ENCODE measurements at places on chromosomes 16 and 17. TPM values are rescaled to one million over a fixed set of nuclear protein-coding genes. Genes with fewer than 3 reads are reported as not detected.
A peak's percentile ranks its signal among the peaks of the same experiment; 100 is the strongest.

GRCh38 chr17:69466451-69466850, 52.0 kb downstream of the MAP2K6 start:
- H3K4me3 ChIP-seq = no peak overlapping the region
- H3K27me3 ChIP-seq = no peaks in the 10 kb centered on the region
- no peak overlapping the region for H3K27ac ChIP-seq

- peak overlapping the region; percentile 67 for H3K27ac ChIP-seq
- H3K27me3 ChIP-seq = no peaks in the 10 kb centered on the region
- H3K4me3 ChIP-seq = no peak overlapping the region
- no peak for DNase-seq
Observed at GRCh38 chr17:43030137-43030767, 5.2 kb downstream of the RND2 start.

DNA sequence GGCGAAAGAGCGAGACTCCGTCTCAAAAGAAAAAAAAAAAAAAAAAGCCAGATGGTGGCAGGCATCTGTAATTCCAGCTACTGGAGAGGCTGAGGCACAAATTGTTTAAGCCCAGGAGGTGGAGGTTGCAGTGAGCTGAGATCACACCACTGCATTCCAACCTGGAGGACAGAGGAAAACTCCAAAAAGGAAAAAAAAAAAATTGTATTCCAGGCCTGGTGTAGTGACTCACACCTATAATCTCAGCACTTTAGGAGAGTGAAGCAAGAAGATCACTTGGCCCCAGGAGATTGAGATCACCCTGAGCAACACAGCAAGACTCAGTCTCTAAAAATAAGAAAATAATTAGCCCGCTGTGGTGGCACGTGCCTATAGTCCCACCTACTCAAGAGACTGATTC, 20.1 kb downstream of the HBQ1 start:
- H3K36me3 ChIP-seq = peaks cover 99% of the 10 kb centered on the region
- no peak overlapping the region for H3K27ac ChIP-seq
- no peaks in the 10 kb centered on the region for H3K4me1 ChIP-seq
- H3K4me3 ChIP-seq = no peak overlapping the region

- DNase-seq = no peak
- H3K27ac ChIP-seq = no peak overlapping the region
- no peaks in the 10 kb centered on the region for H3K27me3 ChIP-seq
- H3K4me1 ChIP-seq = peaks cover 11% of the 10 kb centered on the region
- no peak overlapping the region for H3K4me3 ChIP-seq
- H3K36me3 ChIP-seq = no peaks in the 10 kb centered on the region
Observed at GRCh38 chr17:9110501-9110900, 89.2 kb downstream of the NTN1 start.

GRCh38 chr17:50101346-50102163, 6.4 kb downstream of the PDK2 start:
- peaks cover 68% of the 10 kb centered on the region for H3K4me1 ChIP-seq
- peaks cover 62% of the 10 kb centered on the region for H3K36me3 ChIP-seq
- H3K27me3 ChIP-seq = no peaks in the 10 kb centered on the region
- H3K27ac ChIP-seq = peak overlapping the region; percentile 97

The CCL16 gene
- total RNA-seq = not detected

GRCh38 chr16:54506214-54506580, 219.6 kb upstream of the IRX3 start:
- no peak for DNase-seq
- no peaks in the 10 kb centered on the region for H3K36me3 ChIP-seq
- H3K4me1 ChIP-seq = peaks cover 69% of the 10 kb centered on the region
- peak overlapping the region; percentile 22 for H3K4me3 ChIP-seq
- H3K27me3 ChIP-seq = no peaks in the 10 kb centered on the region

The CIITA gene
- 9.4 TPM for total RNA-seq

- no peak overlapping the region for H3K27ac ChIP-seq
- peaks cover 95% of the 10 kb centered on the region for H3K27me3 ChIP-seq
- H3K36me3 ChIP-seq = no peaks in the 10 kb centered on the region
- DNase-seq = no peak
- H3K4me3 ChIP-seq = no peak overlapping the region
Observed at GRCh38 chr17:77002103-77003045, 134.2 kb downstream of the MGAT5B start.

DNA sequence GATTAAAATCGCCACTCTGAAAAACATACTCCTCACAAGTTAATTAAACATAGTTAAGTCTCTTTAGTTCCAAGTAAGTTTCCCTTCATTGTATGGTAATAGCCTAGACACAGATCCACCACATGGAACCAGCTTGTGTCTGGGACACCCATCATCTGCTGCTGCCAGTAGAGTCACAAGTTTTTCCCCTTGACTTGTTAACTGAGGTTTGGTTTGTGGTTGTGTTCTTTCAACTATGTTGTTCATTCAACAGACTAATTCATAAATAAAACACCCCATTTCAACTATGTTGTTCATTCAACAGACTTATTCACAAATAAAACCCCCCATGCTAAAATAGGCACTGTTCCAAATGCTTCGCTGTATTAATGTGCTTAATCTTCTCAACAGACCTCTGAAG, 24.4 kb downstream of the YWHAE start:
- no peaks in the 10 kb centered on the region for H3K27me3 ChIP-seq
- H3K4me1 ChIP-seq = peaks cover 100% of the 10 kb centered on the region
- no peak for DNase-seq
- peaks cover 11% of the 10 kb centered on the region for H3K36me3 ChIP-seq

The OR4D1 gene
- total RNA-seq = not detected

GRCh38 chr17:36722121-36722902, 120.9 kb downstream of the MRM1 start:
- no peak overlapping the region for H3K27ac ChIP-seq
- H3K36me3 ChIP-seq = no peaks in the 10 kb centered on the region
- peak overlapping the region; percentile 65 for H3K4me3 ChIP-seq
- DNase-seq = peak; percentile 44

DNA sequence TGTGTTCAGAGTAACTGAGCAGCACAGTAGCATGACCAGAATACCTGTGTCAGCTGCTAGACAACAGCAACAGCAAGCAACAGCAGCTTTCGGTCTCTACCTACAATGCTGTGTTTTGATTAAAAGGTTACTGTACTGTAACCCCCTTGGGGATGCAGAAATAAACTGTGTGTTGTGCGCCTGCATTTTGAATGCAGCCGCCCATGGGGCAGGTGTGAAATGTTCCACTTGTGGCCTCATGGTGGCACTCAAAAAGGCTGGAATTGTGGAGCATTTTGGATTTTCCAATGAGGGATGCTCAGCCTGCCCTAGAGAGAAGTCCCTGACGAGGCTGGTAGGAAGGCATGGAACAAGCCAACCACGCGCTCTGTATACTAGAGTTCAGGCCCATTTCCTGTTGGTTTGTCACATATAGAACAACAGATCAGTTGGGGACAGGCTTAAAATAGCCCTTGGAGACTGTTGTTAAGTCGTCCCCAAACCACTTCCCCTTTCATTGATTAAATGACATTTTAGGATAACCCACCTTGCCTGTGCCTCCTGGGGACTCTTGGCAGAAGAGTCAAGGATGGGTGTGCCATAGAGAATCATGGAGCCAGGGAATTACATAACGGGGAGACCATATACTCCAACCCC, 27.1 kb downstream of the SCPEP1 start:
- H3K36me3 ChIP-seq = peaks cover 58% of the 10 kb centered on the region
- no peak for DNase-seq
- no peak overlapping the region for H3K4me3 ChIP-seq
- no peak overlapping the region for H3K27ac ChIP-seq
- H3K4me1 ChIP-seq = peaks cover 5% of the 10 kb centered on the region
- no peaks in the 10 kb centered on the region for H3K27me3 ChIP-seq

The MMP28 gene
- 3.0 TPM for total RNA-seq

DNA sequence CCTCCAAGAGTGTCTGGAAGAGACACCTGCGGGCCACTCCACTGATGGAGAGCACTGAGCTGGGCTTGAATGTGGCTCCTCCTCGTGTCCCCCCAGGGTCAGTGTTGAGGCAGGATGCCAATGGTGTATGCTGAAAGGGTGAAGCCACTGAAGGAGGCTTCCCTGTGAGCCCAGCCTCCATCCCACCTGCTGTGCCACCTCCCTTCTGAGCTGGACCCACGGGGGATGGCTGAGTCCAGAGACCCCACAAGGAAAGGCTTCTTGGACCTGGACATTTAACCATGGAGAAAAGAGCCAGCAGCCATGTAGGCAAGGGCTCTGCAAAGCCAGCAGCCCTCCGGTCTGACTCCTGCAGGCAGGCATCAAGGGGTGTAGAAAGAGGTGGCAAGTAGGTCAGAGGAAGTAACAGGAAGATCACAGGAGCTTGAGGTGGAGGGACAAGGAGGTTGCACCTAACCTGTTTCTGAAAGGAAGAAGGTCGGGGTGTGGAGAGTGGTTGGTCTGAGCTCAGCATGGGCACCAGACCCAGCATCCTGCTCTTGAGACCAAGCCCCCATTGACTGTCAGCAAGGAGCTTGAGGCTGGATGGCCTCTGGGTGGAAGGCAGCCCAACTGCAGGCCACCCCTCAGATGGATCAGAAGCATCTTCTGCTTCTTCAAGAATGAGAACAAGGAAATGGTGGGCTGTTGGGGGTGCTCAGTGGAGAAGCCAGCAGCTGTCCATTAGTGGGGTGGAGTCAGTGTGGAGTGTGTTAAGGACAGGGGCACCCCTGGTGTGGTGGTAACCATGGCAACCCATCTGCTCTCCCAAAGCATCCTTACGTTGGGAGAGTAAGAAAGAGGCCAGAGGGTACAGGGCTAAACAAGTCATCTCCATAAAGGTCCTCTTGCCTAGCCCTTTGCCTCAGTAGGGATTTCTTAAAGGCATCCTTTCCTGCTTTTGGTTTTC, 80.7 kb downstream of the PLD6 start:
- H3K27me3 ChIP-seq = no peaks in the 10 kb centered on the region
- H3K27ac ChIP-seq = peak overlapping the region; percentile 60
- DNase-seq = no peak
- H3K4me1 ChIP-seq = peaks cover 84% of the 10 kb centered on the region
- H3K4me3 ChIP-seq = no peak overlapping the region
- H3K36me3 ChIP-seq = peaks cover 35% of the 10 kb centered on the region

The LHX1 gene
- not detected for total RNA-seq

DNA sequence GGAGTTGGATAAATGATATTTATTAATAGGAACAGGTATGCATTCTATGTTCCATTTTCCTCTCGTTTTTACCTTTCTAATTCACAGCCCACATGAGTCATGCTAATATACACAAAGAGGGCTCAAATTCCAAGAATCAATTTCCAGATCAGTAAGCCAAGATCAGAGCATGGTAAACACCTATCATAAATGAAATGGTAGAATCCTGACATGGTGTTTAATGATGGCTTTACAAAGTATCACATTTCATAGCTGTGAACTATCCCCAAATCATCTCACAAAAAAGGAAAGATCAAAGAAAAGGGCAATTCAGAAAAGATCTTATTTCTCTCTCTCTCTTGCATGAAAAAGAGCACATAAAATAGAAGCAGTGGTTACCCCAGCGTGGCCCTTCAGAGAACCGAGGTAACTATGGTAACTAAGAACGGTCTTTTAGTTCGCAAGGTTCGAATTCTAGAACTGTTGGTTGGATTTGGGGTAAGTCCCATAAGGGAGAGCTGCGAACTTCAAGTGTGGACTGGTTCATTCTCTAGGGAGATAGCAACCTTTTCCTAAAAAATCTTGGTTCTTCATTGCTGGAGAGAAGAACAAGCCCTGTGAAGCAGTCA, 73.0 kb downstream of the MARCHF10 start:
- H3K4me3 ChIP-seq = no peak overlapping the region
- H3K4me1 ChIP-seq = no peaks in the 10 kb centered on the region
- no peak overlapping the region for H3K27ac ChIP-seq
- no peak for DNase-seq

DNA sequence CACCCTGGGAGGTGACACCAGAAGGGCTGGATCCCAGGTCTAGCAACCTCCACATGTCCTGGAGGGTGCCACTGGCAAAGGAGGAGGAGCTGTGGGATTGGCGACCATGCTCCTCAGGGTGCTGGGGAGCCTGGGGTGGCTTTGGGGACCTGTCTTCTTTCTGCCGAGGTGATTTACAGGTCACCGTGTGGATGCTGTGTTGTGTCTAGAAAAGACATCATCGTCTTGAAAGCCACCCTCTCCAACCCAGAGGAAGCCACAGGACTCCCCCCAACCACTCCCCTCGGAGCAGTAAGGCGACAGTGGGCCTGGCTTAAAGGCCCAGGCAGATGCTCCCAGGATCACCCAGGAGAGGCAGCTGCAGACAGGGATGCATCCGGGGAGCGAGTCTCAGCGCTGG, 29.7 kb upstream of the FASN start:
- peaks cover 5% of the 10 kb centered on the region for H3K36me3 ChIP-seq
- H3K27me3 ChIP-seq = no peaks in the 10 kb centered on the region
- H3K4me1 ChIP-seq = no peaks in the 10 kb centered on the region
- no peak for DNase-seq
- no peak overlapping the region for H3K27ac ChIP-seq

The AOC2 gene
- total RNA-seq = 0.44 TPM

- peaks cover 23% of the 10 kb centered on the region for H3K36me3 ChIP-seq
- no peak for DNase-seq
- no peak overlapping the region for H3K27ac ChIP-seq
- H3K27me3 ChIP-seq = no peaks in the 10 kb centered on the region
- H3K4me1 ChIP-seq = no peaks in the 10 kb centered on the region
Observed at GRCh38 chr17:614653-615546, 99.7 kb downstream of the VPS53 start.

Data from left ventricle myocardium inferior (tissue), 1 donor.